Chondrocyte (in vitro differentiated cells): ENCODE measurements at places on chromosomes 11 and 22.

- DNase-seq, result no peak
Observed at GRCh38 chr22:37594237-37594636, 14.3 kb upstream of the LGALS2 start.

GRCh38 chr11:94147433-94147845 is 18.8 kb downstream of the PANX1 start:
- no peak for DNase-seq

DNA sequence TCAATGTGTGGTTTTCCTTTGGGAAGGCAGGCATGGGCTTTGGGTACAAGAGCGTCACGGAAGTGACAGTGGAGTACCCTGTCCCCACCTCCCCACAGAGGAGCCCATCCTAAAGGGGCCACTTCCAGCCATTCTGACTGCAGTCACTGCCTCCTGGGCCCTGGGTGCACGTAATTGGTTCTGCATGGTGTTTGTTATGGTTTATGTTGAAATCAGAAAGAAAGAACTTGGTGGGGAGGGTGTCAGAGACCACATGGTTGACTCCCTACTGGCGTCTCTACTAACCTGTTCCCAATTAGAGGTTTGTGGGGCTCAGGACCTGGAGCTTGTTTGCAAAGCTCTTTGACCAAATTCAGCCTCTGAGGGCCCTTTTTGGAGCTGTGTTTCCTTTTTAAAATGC is 40.8 kb downstream of the RIBC2 start:
- no peak for DNase-seq

DNA sequence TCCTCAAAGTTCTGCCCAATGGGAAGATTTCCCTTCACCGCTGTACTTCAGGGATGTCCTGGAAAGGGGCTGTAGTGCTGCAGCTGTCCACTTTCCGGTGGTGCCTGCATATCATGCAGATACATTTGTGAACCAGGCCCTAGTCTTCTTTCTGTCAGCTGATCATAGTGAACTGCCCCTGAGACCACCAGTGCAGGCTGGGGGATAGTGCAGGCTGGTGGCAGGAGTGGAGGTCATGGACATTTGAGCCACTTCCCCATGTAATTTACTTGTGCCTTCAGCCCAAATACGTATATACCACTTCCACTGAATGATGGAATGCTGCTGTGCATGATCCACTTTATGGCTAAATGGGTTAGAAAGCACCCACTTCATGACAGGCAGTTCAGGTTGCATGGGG is 120.0 kb downstream of the ZNF280B start:
- no peak for DNase-seq

DNA sequence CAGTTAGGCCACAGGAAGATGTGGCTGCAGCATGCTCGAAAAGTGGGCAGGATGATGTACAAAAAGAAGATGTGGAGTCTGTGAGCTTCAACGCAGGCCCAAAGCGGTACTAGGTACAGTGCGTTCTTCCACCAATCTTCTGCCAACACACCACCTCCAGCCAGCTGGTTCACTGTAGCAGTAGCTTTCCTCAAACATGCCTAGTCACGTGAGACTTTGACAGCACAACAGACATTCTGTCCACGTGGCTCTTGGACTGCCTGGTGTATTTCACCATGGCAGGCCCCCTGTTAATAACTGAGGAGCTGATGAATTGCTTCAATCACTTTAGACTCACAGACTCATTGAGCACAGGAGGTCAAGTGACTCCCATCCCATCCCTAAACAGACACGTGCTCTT is 14.1 kb downstream of the SYN3 start:
- DNase-seq, result no peak

DNA sequence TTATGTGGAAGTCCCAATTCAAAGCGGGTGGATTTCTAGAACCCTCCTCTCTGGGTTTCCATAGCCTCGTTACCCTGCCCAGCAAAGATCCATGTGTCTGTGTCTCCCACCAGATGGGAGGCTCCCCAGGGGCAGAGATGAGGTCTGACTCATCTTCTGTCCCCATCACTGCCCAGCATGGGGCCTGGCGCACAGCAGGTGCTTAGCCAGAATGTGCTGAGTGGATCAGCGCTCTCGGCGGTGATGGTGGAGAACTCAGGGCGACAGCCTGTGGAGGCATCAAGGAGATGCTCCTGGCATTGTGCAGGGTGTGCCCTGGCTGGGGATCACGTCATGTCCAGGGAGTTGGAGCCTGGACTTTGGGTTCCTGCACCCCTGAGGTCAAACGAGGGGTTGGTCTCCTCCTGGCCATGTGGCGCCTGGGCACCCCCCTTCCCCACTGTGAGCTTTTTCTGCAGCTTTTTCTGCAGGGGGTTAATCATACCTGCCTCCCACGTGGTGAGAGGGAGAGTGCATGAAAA is 46.1 kb upstream of the RFPL3 start:
- no peak for DNase-seq
